Amniotic epithelial cell (primary cell): ENCODE measurements at places on chromosomes 3 and 15.

DNA sequence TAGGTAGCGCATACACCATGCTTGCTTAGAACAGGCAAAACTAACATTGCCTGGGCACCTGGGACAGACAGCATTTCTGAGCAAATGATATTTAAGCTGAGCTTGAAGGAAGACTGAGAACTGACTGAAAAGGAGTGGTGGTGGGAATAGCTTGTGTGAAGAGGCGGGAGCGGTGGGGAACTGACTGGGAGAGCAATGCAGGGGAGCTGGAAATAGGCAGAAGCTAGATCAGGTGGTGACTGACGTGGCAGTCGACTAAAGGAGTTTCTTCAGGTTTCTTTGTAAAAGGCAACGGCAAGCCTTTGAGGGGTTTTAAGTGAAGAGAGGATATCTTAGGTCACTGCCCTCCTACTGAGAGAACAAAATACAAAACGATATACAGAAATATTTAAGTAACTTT lies 61.8 kb downstream of the NEO1 start:
- no peak for DNase-seq

DNA sequence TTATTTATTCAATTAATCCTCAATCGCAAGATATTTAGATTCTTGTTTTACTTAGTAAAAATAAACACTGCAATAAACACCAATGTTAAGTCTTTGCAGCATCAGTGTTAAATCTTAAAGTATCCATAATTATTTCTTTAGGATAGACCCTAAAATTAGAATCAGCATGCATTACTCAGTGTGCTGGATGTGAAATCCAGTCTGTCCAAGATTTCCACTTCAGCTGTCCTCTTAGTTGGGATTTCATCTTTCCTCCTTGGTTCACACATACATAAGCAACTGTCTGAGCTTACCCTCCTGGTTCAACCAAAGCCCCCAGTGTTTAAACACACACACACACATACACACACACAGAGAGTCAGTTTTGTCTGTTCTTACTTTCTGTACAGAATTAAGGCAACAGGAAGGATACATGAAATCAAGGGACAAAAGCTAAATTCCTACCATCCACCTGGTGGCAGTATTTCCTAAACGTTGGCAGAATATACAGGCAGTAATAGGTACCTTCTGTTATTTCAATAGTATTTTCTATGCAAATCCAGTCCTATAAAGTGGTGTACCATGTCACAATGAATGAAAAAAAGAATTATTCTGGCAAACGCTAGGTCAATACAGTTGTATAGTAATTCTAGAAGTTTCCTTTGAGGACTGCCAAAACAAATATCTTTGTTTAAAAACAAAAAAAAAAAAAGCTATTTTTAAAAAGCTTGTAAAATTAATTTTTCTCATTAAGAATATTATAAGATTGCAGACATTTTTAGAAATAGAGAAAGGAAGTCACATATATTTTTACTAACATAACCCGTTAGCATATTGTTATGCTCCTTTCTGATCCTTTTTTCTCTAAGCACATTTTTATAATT lies 27.3 kb upstream of the DMXL2 start:
- peak; percentile 75 for DNase-seq

DNA sequence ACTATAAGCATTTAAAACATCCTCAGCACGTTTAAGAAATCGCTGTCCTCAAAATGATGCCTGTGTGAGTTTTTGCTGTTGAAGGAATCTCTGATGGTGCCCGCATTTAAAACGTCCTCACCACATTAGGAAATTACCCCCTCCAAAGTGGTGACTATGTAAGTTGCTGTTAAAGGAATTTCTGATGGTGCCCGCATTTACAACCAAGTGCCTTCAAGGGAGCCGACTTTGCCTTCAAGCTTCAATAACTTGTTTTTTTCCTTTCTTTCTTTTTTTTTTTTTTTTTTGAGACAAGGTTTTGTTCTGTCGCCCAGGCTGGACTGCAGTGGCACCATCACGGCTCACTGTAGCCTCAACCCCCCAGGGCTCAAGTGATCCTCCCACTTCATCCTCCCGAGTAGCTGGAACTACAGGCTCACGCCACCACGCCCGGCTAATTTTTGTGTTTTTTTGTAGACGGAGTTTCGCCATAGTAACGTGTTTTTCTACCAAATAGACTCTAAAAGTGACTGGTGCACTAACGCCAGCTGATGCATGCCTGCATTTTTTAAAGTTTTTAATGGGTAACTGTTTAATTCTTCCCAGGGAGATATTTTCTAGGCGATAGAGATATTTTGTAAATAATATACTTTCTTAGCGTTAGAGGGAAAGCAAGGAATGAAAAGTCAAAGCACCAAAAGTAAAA lies 19.0 kb upstream of the TSEN2 start:
- DNase-seq = no peak

GRCh38 chr3:196219194-196219969 lies 3.0 kb downstream of the SLC51A start:
- peak; percentile 93 for DNase-seq

- no peak for DNase-seq
Observed at GRCh38 chr3:9400616-9401015, 3.2 kb downstream of the SETD5 start.

GRCh38 chr15:94259121-94259751 lies 27.9 kb downstream of the MCTP2 start:
- peak; percentile 66 for DNase-seq
